ENCODE measurements at places on chromosomes 2 and 18.
A peak's percentile ranks its signal among the peaks of the same experiment; 100 is the strongest.

DNA sequence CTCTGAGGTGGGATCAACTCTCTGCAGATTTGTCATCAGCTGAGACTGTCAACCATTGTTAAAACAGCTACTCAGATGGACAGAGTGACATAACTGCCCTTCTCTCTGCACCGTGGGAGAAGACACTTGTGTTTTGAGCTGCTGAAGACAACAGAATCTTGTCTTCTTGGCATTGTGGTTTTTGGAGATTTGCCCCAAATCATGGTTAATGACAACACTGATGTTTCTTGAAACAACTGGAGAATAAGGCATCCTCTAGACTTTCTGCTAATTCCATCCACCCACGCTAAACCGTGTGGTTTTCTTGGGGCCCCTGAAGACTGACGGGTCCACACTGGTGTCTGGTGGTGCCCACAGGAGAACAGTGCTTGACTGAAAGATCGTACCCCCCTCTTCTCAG is 39.5 kb downstream of the SH3BP4 start:
- DNase-seq, result no peak

DNA sequence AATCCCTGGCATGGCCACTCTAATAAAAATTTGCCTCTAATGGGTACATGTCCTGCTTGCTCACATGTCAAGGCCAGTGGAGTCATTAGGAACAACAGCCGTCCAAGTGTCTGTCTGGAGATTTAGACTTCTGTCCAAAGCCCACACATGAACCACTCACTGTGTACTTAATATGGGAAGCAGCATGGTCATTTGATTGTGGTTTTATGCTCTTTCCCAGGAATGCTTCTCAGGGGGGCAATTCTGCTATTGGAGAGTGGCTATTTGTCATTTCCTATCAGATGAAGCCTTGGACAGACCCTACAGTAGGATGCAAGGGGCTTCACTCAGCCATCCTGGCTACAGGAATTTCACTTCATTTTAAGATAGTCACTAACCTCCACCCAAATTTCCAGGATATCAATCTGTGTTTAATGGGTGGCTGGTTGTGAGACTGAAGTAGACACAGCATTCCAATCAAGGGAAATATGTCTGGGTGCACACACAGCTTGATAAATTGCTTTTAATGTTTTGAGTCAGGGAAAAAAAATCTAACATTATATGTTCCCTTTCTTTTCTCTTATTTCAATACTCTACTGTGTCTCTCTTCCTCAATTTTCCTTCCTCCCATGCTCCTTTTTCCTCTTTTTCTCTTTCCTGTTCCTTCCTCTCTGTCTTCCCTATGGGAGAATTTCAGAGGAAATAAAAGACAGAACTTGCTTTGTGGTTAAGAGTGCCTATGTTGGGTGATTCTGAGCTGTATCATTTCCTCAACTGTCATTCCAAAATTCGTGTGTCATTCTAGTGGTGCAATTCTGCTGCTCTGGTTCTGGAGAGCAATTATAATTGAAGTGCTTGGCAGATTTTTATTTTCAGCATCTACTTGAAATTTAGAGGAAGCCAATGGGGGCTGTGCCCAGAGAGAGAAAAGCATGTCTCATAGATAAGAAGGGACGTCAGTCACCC is 320.1 kb downstream of the OSR1 start:
- DNase-seq, result no peak

DNA sequence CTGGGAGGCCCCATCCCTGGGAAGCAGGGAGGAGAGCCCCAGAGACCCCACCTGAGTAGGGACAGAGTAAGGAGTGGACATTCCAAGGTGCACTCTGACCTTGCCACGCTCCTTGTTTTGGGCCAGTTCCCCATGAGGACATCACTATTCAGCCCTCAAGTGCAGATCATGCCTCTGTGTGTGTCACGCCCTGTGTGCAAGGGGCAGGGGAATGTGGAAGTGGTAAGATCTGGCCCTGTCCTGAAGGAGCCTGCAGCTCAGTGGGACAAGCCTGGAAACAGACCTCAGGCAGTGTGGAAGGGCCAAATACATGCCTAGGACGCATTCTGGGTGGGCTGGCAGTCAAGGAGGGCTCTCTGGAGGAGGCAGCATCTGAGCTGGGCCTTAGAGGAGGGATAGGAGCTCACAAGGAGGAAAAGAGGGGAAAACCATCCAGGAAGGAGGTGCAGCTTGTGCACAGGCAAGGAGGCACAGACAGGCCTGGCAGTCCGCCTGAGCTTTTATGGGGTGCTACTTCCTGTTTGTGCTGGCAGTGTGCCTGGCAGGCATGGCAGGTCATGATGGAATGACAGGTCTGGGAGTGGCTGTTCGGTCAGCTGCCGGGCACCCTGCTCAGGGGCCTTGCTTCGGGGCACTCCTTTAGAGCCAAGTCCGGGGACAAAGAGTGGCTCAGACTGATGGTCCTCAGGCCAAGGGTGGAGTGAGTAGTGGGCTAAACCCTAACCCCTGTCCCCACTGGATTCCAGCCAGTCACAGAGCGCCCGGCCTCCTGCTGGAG is 3.3 kb downstream of the KLHL30 start:
- DNase-seq, result no peak

DNA sequence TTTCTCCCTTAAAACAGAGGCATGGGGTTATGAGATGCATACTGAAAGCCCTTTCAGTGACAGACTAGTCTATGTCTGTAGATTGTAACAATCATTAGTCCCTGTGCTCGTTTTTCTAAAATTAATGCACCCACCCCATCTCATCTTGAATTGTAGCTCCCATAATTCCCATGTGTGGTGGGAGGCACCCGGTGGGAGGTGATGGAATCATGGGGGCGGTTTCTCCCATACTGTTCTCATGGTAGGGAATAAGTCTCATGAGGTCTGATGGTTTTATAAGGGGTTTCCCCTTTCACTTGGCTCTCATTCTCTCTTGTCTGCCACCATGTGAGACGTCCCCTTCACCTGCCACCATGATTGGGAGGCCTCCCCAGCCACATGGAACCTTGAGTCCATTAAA is 100.9 kb downstream of the AP1S3 start:
- DNase-seq, result no peak

- no peak for DNase-seq
Measured at GRCh38 chr2:231900486-231900942, 25.7 kb downstream of the NPPC start.

GRCh38 chr2:20994130-20994529 is 49.7 kb downstream of the APOB start:
- no peak for DNase-seq

DNA sequence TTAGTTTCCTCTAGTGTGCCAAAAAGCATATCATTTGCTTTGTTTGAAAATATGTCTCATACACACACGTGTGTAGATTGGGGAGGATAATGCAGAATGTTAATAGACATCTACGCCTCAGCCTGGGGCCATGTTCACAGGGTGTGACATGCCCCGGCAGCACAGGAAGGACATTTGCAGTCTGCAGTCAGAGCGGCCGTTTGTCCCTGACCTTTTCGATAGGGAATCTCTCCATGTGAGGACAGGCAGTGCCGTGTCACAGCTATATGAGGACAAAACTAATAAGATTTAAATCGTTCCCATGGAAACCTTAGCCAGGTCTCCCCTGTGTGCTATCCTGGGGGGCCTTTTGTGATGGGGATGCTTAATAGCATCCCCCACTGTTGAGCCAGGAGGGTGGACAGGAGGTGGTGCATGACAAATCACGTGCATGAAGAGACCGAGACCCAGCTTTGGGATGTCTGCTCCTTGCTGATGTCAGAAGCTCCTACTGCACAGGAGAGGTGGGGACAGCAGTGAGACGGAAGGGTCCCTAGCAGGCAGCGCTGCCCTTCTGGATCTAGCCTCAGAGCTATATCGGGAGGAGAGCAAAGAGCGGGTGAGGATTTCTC is 100.6 kb downstream of the RNF144A start:
- no peak for DNase-seq

DNA sequence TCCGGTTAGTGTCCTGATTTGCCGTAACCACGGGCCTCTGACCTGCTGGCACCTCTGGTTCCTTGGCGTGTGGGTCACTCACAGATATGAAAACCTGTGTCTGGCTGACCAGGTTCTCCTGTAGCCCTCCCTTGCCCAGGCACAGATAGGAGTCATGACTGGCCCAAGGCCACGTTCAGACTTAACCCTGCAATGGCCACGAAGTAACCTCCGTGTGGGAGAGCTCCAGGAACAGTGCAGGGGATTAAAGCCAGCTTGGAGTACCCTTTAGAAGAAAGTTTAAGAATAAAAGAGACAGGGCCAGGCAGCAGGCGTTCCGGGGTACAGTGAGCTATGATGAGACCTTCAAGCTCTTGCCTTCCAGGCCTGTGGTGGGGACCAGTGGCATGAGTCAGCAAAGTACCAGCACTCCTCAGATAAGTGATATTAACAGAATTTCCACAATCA is 25.5 kb downstream of the CENPO start:
- DNase-seq, result no peak

- DNase-seq, result peak; percentile 89
Measured at GRCh38 chr2:241508240-241509154, at the start of gene STK25. Gene STK25, minus strand, starts transcription at chr2:241508584. Its CDS starts 549 bp downstream, at chr2:241508035.

- DNase-seq, result no peak
Measured at GRCh38 chr2:147569426-147569825, 275.4 kb upstream of the ACVR2A start.

DNA sequence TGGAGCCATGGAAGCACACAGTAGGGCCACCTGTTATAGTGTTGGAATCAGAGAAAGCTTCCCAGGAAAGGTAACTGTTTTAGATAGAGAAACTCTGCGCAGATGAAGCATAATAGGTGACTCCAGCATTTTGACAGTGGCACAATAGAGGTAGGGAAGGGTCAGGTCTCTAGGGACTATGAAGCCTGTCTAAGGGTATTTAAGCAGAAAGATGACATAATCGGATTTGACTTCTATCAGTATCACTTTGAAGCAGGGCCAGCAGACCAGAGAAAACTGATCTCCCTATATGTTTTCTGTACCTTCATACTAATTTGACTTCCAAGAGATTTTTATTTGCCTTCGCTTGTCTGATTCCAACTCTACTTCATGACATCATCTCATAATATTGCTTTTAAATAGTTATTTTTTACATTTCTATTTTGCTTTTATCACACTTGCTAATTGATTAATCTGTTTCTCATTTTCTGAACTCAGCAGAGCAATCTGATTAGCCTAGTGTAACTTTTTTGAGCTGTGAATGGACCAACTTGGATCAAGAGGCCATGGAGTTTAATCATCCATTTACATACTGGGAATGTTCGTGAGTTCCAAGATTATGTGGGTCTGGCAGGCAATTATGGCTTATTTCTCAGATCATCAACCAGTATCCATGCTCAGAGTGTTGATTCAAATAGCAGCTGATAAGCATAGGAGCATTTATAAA is 8.4 kb upstream of the HIBCH start:
- no peak for DNase-seq

DNA sequence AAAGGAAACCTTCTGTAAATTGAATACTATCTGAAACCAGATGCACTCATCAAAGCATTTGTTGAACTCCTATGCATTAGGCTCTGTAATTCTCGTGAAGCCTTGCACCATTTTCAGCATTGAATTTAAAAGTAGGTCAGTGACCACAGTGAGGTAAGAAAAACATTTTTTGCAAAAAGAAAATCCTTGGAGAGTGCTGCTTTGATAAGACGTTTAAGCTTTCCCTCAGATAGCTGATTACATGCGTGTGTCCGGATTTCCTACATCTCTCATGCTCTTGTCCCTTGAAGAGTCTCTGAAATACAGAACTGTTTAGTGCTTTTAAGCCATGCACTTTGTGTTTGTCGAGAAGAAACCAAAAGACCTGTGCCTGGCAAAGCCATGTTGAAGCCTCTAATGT is 113.6 kb downstream of the FMNL2 start:
- no peak for DNase-seq

GRCh38 chr2:233063976-233064411 is 3.9 kb downstream of the INPP5D start:
- DNase-seq, result no peak

GRCh38 chr2:2020897-2021296 is 276.6 kb upstream of the PXDN start:
- no peak for DNase-seq

- no peak for DNase-seq
Measured at GRCh38 chr2:169845016-169845415, 17.8 kb downstream of the UBR3 start.

DNA sequence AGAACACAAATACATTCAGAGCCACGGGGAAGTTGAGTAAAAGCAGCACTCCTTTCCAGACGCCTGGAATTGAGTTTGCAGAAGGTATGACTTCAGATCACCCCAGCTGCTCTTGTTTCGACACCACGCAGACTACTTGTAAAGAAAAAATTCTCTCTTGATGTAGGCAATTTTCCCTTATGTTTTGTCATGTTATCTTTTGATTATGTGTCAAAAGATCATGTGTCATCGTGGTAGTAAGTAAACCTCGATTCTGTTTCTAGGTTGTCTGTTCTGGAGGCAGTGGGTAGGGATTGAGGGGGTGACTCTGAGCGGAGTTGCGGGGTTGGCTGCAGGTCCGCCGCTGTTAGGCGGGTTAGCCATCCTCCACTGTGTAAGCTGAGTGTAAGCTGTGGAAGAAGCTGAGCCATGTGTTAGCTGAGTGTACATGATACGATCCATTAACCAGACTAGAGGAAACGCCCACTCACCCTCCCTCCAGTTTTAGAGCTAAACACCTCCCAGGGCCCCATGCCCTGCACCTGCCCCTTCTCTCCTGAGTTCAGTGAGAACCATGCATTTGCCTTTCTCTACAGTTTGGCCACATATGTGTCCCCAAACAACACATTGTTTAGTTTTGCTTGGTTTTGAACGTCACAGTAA is 181.8 kb downstream of the SNTG2 start:
- no peak for DNase-seq

GRCh38 chr2:176368349-176368748 is 99.1 kb downstream of the MTX2 start:
- DNase-seq, result no peak

DNA sequence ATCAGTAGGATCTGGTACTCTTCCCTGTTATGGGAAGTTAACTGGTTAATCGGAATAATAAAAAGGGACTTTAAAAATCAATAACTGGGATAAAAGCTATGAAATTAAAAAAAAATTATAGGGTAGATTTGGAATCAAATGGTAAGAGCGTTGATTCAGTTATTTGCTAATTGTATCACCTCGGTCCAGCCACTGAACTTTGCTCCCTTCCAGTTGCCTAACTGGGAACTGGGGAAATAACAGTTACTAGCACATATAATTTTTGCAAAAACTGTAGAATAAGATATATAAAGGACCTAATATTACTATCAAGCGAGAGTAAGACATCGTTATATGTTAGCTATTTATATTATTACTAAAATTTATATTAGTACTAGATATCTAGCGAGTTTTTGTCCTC is 302.1 kb downstream of the LRP1B start:
- DNase-seq, result no peak

- no peak for DNase-seq
Measured at GRCh38 chr18:70671889-70672565, 383.2 kb downstream of the SOCS6 start.

DNA sequence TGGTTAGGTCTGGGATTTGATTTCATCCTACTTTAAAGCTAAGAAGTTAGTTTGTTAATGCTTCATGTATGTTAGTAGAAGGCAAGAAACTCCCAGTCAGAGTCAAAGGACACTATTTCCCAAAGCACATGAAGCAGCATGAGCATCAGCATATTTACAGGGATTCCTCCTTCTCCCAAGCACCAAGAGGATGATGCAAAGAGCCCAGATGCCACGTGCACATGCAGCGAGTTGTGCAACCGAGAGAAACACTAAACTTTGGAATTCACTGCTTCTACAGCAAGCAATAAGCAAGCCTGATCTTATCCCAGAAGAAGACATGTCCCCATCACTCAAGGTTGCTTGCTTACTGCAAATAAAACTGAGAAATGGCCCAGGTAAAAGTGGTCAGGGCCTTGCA is 32.5 kb downstream of the CPO start:
- DNase-seq, result peak; percentile 74

GRCh38 chr18:23136326-23137096 is 1.2 kb downstream of the CABLES1 start:
- DNase-seq, result no peak
